ENCODE measurements at places on chromosomes 1 and 21.

GRCh38 chr1:78143152-78143551, 97.4 kb downstream of the GIPC2 start:
- no peak for DNase-seq

GRCh38 chr1:186050360-186050759, 316.2 kb downstream of the HMCN1 start:
- no peak for DNase-seq

DNA sequence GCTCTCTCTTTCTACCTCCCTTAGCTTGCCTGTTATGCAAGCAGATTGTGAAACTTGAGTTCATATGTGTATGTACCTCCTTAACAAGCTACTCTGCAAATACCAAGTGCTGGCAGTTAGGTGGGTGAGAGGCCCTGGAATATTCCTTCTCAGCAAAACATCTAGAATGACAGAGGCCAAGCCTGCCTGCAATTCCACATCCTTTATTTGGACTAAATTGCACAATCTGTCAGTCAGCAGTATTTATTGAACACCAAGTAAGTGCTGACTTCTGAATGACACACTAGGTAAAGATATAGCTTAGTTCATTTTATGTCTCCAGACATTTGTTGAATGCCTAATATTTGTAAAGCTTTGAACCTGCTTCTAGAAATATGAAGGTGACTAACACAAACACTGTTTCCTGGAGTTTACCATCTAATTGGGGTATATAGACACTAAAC, 87.5 kb downstream of the RGL1 start:
- no peak for DNase-seq

- no peak for DNase-seq
These were observed 95.7 kb downstream of the PLPPR5 start for GRCh38 chr1:98908980-98909379.

DNA sequence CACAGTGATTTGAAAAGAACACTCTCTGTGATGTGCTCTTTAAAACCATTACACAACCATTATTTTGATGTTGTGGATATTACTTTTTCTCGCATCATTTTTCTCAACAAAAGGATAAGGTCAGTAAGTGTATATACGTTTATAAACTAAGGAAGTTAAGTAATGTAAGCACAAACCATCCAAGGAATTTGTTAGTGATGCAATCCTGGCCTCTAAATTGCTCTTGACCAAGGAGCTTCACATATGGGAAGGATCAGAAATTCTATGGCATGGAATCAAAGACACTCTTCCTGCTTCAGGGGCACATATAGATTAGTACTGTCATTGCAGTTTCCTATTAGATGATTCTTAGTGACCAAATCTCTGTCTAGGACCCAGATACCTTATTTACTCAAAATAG, 3.6 kb upstream of the PPP2R5A start:
- no peak for DNase-seq
